ENCODE measurements at places on chromosomes 3 and 15.
A peak's percentile ranks its signal among the peaks of the same experiment; 100 is the strongest.

GRCh38 chr15:49238342-49238741 is 68.3 kb downstream of the GALK2 start:
- no peak for DNase-seq

DNA sequence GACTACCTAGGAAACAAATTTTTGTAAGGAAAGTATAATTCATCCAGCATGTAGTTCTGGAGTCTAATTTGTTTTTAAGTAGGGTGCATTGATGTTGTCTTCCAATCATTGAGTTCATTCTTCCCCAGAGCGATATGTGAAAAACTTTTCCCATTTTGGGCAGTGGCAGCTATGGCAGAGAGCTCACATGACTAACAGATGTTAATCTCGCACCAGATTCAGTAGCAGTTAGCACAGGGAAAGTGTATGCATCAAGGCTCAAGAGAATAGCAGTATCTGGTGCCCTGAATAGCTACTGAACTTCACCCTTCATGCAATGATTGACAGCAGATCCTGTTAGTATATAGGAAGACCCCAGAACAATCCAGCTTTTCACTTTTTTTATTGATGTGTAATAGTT is 46.3 kb upstream of the TCAIM start:
- DNase-seq = no peak

DNA sequence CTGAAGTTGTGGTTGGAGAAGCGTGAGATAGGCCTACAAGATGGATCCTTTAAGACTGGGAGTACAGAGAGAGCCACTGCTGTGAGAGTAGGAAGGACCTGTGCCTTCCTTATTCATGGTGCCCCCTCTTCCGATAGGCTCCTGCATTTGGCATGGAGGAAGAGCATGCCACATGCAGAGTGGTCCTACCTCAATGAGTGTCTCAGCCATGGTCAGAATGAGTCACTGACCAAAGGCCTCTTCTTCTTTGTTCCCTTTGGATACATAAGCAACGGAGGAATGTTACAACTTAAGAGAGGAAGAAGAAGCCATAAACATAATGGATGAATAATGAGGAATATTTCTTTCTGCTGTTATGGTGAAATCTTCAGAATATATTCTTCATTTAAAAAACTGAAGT is 681.2 kb upstream of the GRM7 start:
- no peak for DNase-seq

DNA sequence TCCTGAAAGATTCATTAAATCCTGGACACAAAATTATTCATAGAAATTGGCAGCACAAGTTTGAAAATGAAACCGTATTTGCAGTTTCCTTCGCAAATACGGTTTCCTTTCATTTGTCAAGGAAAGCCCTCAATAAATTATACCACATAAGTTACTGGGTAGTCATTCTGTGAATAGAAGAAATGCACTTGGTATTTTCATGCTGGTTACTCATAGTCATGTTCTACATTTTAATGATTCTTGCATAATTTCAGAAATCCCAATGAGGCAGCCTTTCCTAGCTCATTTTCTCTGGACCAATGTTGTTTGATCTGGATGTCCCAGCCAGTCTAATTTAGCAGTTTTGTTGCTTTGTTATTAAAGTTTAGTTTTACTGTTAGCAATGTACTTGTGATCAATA is 43.2 kb downstream of the MINAR1 start:
- peak; percentile 70 for DNase-seq

GRCh38 chr3:108546247-108546646 is 35.9 kb upstream of the MYH15 start:
- DNase-seq = no peak

DNA sequence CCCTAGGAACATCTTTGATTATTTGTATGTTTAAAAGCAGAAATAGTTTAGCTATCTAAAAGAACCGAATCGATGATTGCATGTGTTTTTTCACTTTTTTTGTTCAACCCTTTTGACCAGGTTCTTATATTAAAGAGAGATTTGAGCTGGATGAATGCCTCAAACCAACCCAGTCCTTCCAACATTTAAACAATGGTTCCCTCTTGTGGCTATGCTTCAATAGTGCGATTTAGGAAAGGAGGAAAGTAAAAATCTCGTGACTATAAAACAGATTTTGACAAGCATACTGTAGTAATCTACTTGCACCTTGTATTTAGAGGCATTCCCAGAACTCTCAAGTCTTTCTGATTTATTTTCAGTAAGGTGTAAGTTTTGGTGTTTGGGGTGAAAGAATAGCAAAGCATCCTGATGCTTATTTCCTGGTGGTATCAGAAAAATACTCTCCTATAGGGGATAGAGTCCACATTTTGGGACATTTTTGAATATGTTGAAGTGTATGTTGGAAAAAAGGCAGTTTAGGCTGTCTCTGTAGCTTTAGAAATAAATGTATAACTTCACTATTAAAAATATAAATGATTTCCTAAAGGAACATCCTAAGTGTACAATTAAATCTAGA is 159.6 kb upstream of the KCNH8 start:
- peak; percentile 19 for DNase-seq

- DNase-seq = no peak
These were observed 50.0 kb upstream of the ADPGK start for GRCh38 chr15:72833561-72833960.

DNA sequence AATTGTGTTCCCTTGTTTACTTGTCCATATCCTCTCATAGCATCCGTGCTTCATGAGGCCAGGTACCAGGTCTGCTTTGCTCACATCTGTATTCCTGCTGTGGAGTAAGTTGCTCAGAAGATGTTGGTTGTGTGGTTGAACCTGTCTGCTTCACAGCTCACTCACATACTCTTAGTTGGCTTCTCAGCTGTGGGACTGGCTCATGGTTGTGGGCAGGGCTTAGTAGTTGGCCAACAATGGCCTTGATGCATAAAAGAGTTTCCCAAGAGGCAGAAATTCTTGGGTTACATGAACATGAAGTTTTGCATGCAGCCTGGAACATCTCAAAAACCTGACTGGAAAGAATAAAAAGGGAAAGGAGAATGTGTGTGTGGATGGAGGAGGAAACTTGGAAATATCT is 17.0 kb downstream of the CELF6 start:
- peak; percentile 9 for DNase-seq

DNA sequence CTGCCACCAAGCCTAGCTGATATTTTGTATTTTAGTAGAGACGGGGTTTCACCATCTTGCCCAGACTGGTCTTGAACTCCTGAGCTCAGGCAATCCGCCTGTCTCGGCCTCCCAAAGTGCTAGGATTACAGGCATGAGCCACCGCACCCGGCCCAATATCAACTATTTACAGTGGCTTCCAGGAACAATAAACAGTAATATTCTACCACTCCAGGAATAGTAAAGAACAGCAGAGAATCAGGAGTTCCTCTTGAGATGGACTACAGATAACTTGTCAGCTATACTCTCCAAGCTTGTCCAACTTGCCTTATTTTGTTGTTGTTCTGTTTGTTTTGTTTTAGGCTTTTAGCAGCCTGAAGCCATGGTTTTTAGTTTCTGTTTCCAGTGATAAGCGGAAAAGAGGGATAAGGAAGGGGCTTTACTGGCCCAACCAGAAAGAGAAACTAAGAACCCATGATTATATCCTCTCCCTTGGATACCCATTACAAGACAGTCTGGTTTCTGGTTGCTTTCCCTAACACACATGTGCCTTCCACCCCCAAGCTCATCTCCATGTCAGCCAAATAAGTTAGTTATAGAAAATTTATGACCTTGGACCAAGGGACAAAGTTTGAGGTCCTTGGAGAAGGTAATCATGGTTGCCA is 36.7 kb downstream of the ARHGEF3 start:
- DNase-seq = no peak

- no peak for DNase-seq
These were observed 51.9 kb downstream of the TTBK2 start for GRCh38 chr15:42868683-42869082.

DNA sequence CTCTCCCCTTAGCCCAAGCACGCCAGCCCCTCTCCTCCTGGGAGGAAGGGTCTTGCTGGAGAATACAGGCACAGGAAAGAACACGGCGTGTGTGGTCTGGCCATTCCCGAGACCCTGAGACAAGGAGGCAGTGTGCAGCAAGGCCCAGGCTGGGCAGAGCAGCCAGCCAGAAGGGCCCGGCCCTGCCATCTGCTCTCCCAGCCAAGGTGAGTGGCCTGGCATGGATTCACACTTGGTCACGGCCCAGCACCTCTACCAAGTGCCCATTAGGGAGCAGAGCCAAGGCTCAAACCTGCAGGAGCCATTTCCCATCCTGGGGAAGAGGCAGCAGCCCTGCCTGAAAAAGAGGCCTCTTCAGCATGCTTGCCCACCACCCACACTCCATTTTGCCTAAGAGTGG is 28.6 kb downstream of the MEGF11 start:
- no peak for DNase-seq

GRCh38 chr3:192060160-192060781 is 599.3 kb downstream of the PYDC2 start:
- DNase-seq = no peak

DNA sequence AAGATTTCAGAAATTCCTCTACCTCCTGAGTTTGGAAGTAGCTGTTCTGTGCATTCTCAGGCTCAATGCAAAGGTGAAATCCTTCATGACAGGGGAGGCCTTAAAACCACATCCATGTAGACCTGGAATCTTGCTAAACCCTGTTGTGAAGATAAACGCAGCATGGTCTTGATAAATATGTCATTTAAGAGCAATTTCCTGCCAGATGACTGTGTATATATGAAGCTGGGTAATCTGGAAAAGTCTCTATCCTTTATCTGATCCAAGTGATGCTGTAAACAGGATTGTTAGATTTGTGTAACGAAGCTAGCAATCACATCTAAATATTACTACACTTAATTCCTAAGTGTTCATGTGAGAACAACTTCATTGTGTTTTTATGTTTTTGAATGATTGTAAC is 9.1 kb downstream of the MCTP2 start:
- DNase-seq = no peak

- no peak for DNase-seq
These were observed 235.7 kb downstream of the SLC9A9 start for GRCh38 chr3:143612541-143612940.

GRCh38 chr3:194112120-194113106 is 23.5 kb upstream of the HES1 start:
- no peak for DNase-seq

DNA sequence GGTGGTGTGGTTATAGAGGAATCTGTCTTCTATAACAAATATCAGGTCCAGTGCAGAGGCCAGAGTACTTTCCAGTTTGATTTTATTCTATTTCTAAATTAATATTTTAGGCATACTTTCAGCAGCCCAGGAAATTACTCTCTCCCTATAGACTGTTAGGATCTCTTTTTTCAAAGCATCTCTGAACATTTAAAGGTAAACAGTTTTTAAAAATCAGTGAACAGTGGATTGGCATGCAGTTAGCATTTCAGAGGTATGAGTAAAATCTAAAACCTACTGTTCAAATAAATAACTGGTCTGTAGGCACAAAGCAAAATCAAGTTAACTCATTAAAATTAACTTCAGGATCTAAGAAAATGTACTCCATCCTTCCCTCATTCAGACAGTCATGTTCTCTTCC is 3.0 kb downstream of the ZBED2 start:
- no peak for DNase-seq

- DNase-seq = no peak
These were observed 31.8 kb downstream of the XXYLT1 start for GRCh38 chr3:195239121-195239520.

DNA sequence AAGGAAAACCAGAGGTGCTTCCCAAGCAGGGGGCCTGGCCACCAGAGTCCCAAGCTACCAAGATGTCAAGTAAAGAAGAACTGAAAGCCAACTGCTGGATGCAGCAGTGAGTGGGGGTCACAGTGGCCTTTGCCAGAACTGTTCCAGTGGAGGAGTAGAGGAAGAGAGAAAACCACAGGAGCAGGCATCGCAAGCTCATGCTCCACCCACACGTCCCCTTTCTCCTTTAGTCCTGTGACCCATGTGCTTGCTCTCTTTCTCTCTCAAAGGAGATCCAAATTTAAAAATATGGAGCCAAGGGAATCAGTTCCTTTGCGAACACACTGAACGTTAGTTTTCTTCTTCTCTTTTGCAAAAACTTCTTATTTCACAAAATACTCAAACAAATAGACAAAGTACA is 12.4 kb upstream of the ABHD2 start:
- peak; percentile 77 for DNase-seq

DNA sequence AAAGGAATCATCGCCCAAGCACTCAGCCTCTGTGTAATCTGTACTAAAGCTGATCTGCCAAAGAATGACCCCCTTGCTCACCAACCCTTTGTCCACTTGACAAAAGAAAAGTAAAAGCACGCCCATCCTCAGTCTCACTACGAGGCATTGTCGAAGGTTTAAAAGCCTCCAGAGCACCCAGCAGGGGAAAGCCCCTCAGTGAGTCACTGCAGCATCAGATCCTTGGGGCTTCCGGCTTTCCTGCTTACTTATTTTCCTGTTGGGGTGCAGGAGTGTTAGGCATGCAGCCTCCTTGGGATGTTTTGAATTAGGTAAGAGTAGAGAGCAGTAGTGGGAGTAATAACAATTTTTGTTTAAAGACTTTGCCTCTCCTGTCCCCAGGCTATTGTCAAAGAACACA is 216.1 kb downstream of the MTHFS start:
- peak; percentile 8 for DNase-seq

DNA sequence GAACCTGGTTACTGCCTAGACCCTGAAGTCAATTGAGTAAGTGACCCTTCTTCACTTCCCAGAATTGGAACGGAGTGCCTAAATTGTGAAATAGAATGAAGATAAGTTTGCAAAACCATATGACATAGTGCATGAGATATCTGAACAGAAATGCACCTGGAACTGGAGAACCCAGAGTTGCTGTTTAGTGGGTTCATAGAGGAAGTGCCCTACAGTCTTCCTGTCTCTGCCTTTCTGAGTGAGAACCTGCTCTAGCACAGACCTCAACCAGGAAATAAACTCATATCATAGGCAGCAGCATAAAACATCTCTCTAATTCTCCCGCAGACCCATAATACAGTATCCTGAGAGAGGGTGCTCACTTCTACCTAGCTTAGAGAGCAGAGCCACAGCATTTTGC is 82.9 kb downstream of the EOMES start:
- no peak for DNase-seq

- DNase-seq = no peak
These were observed 95.5 kb upstream of the CHRNA7 start for GRCh38 chr15:31934821-31935220.

- DNase-seq = no peak
These were observed 263.0 kb downstream of the EBLN2 start for GRCh38 chr3:73324203-73325155.

GRCh38 chr3:16286161-16286560 is 21.1 kb downstream of the OXNAD1 start:
- no peak for DNase-seq

DNA sequence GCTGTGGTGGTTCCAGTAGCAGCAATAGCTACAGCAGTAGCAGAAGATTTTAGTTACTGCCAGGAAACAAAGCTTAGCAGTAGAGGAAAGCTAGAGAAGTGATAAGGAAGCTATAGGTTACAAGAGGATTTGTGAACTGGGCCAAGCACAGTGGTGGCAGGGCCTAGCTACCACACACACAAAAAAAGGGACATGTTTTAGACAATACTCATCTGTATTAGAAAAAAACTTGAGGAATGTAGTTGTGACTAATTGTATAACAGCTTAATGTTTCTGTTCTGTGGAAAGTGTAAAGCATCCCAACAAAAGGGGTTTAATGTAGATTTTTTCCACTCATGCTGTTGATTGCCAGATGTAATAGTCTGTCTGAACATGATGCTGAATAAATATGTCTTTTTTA is 29.9 kb upstream of the PFN2 start:
- no peak for DNase-seq
